ENCODE measurements at places on chromosomes 12 and 14.

GRCh38 chr12:58540480-58541299 lies 379.6 kb downstream of the LRIG3 start:
- DNase-seq: peak; percentile 49

DNA sequence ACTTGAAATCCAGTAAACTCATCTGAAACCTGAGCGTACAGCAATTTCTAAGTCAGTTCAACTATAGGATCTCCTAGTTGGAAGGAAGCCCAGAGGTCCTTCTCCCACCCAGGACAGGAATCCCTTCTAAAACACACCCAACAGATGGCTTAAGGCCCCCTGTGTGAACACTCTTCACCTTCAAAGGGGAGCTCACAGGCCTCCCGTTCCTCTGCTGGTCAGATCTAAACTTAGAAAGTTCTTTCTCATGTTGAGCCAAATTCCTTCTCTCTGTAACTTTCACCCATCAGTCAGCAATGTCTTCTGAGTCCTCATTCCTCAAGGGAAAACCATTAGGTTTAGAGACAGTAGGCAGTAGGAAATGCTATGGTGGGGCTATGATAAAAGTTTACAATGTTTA lies 355.2 kb downstream of the PCNX1 start:
- no peak for DNase-seq

DNA sequence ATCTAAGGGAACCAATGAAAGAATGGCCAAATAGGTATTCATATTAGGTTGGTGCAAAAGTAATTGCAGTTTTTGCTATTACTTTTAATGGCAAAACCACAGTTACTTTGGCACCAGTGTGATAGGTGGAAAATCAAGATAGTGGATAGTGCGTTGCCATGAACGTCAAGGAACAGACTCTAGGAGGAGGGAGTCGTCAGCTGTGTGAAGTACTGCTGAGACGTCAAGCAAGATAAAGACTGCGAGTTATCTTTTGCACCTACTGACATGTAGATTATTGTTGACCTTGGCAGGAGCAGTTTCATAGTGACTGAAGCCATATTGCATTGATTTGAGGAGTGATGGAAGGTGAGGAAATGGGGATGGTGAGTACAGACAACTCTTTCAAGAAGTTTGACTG lies 8.3 kb downstream of the YLPM1 start:
- no peak for DNase-seq

GRCh38 chr12:106114447-106115068 lies 24.2 kb downstream of the NUAK1 start:
- no peak for DNase-seq

DNA sequence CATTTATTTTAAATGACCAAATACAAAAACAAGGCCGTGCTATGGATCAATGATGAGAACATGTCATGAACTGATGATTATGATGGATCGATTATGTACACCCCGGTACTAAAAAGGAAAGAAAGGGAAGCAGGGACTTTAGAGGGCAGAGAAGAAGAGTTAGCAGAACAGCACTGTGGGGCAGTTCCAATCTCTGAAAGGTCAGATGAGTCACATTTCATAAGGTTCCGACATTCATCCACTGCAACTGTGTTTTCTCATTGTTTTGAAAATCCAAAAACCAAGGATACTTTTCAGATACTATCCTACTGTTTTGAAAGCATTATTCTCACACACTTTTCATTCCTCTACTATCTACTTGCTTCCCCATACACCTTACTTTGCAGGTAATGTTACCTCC lies 169.3 kb downstream of the STXBP6 start:
- DNase-seq: no peak

DNA sequence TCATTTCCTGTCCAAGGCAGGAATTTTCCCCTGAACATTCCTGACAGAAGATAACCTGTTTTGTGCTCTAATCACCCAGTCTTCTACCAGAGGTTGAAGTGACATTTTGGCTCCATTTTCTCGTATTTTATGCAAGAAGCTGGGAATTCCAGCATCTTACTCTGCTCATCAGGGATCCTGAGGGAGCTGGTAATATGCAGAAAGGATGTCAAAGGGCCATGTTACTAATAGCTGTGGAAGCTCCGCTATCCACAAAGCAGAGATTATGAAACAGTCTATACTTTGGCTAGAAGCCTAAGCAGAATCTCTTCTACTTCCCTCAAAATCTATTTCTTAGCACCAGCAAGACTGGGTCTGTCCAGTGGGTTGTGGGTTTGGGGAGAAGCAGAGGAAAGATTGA lies 613.0 kb downstream of the DIO2 start:
- peak; percentile 94 for DNase-seq

DNA sequence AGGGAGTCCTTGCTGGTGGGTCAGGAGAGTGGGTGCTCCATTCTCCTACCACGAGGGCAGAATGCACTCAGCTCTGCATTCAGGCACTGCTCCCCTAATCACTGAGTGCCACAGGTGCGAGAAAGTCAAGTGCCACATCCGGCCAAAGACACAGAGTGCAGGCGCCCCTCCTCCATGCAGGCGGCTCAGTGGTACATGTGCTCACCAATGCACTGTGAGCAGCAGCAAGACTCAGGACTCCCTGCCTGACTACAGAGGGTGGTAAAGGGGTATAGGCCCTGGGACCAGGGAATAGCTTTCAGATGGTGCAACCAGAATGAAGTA lies 32.9 kb downstream of the ZFYVE21 start:
- DNase-seq: no peak

DNA sequence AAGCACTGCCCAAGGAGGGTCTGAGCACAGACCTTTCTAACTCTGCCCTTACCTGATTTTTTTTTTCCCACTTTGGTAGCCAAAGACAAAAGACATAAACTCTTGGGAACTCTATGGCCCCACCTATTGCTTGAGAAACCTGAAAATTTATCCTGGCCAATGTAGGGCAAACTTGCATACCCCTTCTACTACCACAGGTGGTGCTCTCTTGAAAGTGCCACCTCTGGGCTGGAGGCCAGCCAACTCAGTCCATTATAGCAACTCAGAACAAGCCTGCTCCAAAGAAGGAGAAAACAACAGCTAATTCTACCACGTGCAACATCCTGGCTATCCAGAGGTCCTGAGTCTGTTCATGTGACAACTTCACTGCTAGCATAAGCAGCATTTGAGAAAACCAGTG lies 55.7 kb upstream of the ABCD2 start:
- DNase-seq: no peak

- DNase-seq: no peak
Observed at GRCh38 chr12:21276826-21277225, 57.9 kb downstream of the SLCO1A2 start.

GRCh38 chr12:31312431-31312830 lies 13.5 kb downstream of the SINHCAF start:
- DNase-seq: peak; percentile 31

DNA sequence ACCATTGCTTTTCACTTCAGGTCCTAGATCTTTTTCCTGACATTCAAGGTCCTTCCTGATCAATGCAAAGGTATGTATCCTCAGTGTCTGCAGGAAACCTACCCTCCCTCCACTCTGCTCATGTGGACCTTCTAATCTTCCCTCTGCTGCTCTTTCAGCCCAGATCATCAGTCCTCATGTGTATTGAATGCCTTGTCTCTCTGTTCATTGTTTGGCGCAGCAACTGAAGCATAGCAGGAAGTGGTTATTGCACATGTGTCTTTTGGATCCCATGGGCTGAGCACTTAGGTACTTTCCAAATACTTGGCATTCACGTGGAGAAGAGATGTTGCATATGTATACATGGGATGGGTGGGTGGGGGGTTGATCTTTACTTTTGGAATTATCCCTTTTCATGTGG lies 4.3 kb upstream of the NIN start:
- DNase-seq: peak; percentile 30

GRCh38 chr12:116561181-116561821 lies 2.1 kb downstream of the MAP1LC3B2 start:
- DNase-seq: no peak

GRCh38 chr14:96139879-96140278 lies 64.8 kb upstream of the BDKRB2 start:
- peak; percentile 6 for DNase-seq

DNA sequence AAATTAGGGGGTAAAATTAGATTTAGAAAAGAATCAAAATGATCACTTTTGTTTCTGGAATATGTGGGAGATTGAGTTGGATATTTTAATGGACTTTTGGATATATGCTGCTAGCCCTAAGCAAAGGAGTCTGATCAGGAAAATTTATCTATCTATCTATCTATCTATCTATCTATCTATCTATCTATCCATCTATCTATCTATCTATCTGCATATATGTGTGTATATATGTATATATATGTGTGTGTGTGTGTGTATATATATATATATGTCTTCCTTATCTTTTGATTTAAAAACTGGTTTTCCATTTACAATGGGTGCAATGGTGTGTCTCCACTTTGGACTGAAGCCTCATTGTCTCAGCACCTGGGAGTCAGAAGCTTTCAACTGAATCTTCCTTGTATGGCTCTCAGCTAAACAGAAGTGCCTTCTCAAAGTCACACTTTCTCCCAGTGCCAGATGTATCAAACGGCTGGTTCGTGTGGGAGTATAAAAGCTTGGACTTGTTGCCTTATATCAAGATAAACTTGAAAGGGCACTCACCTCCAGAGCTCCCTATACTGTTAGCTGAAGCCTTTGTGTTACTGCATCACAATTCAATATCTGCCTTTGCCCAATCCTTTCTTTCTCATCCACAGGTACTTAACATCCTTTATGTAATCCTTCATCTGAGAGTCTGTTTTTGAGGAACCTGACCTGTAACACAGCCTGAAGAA lies 31.6 kb upstream of the CD69 start:
- no peak for DNase-seq

- no peak for DNase-seq
Observed at GRCh38 chr14:60304509-60304908, 55.5 kb downstream of the PPM1A start.

DNA sequence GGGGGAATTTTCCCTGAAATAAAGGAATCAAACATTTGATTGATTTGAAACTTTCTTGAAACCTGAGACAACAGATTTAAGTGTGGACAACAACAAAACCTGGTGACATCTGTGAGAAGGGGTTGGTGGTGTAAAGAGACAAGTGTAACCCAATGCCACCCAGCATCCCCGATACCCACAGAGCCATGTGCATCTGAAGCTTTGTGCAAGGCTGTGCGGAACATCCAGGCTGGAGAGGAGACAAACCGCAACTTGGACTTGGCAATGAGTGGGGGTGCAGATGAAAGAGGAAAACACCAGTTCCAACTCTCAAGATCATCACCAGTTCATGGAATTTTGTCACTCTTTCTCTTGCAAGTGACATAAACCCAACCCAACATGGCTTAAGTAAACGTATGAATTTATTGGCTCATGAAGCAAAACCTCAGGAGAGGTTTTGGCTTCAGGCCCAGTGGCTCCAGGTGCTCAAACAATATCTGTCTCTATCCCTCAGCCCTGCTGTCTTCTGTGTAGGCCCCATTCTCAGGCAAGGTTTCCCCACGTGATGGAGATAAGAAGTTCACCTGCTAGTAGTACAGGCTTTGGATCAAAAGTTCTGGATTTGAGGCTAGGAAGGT lies 55.2 kb upstream of the NTF3 start:
- no peak for DNase-seq

- DNase-seq: no peak
Observed at GRCh38 chr14:61923348-61923747, 161.1 kb downstream of the SNAPC1 start.

GRCh38 chr14:71094722-71095121 lies 187.5 kb downstream of the PCNX1 start:
- no peak for DNase-seq

DNA sequence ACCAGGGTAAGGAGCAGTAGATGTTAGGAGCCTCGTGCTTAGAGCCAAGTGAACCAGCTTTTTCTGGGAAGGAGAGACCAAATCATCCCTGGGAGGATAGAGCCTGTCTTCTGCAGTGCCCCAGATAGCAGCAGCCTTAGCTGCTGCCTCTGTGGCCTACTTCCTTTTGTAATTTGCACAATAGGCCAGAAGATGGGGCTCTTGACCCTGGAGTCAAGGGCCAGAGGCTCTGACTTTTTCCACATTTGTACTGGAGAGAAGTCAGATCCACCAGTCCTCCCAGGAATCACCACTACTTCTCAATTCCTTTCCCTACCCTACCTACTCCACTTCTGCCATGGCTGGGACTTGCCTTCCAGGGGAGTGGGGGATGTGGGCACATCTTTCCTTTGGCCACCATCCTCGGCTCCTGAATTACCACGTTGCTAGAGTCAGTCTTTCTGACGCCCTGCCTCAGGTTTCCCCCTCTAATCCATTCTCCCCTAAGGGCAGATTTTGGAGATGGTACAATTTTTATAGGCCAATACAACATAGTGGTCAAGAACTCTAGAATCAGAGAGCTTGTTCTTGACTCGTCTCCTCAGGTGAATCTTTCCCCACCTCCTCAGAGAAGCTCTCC lies 3.3 kb upstream of the SLC4A8 start:
- peak; percentile 69 for DNase-seq

- DNase-seq: peak; percentile 40
Observed at GRCh38 chr12:80627782-80628181, 79.7 kb upstream of the MYF6 start.

GRCh38 chr14:94903883-94904282 lies 134.0 kb upstream of the GSC start:
- DNase-seq: no peak

DNA sequence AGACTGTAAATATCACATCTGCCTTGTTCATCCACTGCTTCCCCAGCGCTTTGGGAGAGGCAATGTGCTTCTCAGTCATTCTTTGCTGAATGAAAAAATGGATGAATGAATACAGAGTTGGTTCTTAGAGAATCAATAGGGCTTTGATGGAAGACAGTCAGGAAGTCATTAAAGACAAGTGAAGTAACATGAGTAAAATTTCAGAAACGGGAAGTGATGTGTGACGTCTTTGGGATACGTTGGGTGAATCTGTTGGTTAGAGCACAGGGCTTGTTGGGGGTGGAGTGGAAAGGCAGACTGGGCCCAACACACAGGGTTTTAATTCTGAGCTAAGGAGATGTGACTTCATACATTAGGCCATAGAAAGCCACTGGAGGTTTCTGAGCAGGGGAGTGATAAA lies 39.0 kb upstream of the NRXN3 start:
- DNase-seq: no peak

- no peak for DNase-seq
Observed at GRCh38 chr14:71966528-71966927, 34.3 kb downstream of the RGS6 start.

DNA sequence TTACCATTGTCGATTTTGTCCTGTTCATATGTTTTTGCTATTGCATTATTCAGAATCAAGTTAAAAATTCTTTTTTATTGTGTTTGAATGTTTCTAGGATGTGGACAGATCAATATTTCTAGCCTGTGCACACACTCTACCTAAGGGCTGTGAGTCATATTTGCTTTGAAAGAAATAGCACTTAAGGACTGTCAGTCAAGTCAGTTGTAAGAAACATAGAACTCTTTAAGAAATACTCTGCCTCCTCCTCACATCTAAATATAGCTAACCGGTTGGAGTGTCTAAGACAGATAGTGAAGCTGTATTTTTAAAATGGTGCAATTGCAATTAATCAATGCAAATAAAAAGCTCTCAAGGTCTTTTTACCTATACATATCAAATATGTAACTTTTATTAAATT lies 17.9 kb upstream of the MGST1 start:
- no peak for DNase-seq

- no peak for DNase-seq
Observed at GRCh38 chr12:124497658-124498057, 69.8 kb downstream of the NCOR2 start.

GRCh38 chr12:11568762-11569478 lies 80.6 kb upstream of the ETV6 start:
- no peak for DNase-seq

- no peak for DNase-seq
Observed at GRCh38 chr12:76413121-76413520, 64.9 kb upstream of the BBS10 start.

All from NCI-H226 (cell line).